Jurkat, Clone E6-1 (cell line): ENCODE measurements at places on chromosomes 5 and 9.

DNA sequence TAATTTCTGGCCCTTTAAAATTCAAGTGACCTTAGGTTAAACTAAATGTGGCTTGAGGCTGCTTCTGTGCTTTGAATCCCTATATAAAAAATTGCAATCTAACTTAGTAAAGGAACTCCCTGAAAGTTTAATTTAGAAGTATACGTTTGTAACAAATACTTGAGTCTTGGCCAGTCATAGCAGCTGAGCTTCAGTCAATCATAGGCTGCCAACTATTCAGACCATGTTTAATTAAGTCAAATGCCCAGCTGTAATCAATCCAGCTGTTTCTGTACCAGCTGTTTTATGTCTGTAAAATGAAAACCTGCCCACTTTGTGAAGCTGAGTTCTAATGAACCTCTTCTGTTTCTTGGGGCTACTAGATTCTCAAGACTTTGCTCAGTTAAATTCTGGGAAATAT lies 760.1 kb downstream of the MAT2B start:
- no peak for DNase-seq

DNA sequence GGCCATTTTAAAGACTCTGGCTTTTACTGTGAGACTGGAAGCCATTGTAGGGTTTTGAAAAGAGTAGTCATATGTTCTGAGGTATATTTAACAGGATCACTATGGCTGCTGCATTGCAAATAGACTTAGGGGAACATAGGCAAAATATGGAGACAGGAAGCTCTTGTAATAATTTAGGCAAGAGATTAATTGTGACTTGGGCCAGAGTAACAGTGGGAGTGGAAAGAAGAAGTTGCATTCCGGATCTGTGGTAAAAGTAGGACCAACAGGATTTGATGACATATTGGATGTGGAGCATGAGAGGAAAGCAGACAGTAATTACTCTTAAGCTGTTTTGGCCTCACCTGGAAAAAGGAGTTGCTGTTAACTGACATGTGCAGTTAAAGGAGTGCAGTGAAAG lies 85.6 kb downstream of the SMIM15 start:
- DNase-seq = no peak

GRCh38 chr9:128271112-128271511 lies 4.7 kb downstream of the GOLGA2 start:
- no peak for DNase-seq

DNA sequence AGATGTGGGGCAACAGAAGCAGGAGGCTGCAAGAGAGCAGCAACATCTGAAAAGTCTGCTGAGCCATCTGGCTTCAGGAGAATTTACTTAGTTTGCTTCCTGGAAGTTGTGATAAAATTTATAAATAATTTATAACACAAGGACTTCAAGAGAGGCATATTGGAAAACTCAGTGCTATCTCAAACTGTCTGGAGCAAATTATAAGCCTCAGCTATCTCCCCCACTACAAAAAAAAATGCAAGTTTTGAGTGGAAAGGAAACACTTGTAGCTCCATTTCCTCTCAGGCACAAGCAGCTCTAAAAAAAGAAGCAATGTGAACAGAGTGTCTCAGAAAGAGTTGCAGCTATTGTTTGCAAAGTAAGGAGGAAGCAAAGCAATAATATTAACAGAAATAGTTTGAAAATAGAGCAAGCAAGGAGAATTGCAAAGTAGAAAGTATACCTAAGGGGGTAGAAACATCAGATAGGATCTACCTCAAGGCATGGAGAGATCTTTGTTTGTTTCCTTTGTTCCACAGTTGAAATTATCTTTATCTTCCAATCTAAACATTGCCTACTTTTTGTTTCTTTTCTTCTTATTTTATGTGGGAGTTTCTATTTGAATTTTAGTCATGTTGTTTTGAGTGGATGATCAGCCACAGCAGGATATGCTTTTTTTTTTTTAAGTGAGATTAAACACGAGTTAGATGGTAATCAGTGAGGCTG lies 55.9 kb upstream of the IL6ST start:
- peak; percentile 51 for DNase-seq

- DNase-seq = no peak
Measured at GRCh38 chr5:171428809-171429542, 9.5 kb downstream of the FGF18 start.

DNA sequence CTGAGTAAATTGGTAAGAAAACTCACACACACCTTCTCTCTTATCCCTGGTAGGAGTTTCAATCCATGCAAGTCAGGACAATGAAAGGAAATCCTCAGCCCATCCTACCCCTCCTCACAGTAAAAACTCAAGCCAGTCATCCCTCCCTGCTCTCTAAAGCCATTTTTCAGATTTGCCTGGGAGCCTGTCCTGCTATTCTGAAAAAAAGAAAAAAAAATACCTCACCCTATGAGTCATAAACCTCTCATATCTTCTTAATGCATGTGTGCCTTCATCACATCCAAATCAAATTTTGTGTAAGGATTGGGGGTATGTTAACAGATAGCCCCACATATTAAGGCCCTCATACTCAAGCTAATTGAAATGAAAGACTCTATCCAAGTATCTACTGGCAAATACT lies 14.1 kb downstream of the UGT3A2 start:
- DNase-seq = no peak

DNA sequence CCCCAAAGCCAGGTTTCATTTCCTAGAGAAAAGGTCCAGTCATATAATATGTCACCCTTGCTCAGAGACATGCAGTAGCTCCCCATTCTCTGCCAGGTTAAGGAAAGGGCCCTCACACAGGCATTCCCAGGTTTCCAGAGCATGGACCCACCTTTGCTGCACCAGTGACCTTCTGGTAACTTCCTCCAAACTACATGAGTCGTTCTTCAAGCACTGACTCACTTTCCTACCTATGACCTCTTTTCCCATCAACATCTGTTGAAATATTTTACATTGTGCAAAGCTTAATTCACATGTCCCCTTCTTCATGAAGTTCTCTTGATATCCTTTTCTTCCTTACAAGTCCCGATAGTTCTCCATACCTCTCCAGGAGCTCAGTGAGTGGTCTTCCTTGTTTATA lies 25.9 kb downstream of the SH3TC2 start:
- DNase-seq = no peak

DNA sequence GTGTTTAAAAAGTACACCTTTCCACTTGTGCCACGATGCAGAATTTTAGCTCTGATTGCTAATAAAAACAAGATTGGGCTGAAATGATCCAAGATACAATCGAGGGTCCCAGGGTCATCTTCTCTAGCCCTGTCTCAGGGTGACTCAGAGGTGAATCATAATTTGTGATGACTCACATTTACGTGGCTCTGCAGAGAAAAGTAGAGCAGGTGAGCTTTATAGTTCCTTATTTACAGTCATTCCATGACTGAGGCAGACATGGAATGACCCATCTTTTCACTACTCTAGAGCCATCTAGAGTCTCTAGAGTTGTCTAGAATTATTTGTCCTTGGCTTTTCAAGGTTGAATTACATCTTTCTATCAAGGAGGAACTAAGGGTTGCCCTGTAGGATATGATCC lies 155.2 kb downstream of the GAS1 start:
- no peak for DNase-seq

DNA sequence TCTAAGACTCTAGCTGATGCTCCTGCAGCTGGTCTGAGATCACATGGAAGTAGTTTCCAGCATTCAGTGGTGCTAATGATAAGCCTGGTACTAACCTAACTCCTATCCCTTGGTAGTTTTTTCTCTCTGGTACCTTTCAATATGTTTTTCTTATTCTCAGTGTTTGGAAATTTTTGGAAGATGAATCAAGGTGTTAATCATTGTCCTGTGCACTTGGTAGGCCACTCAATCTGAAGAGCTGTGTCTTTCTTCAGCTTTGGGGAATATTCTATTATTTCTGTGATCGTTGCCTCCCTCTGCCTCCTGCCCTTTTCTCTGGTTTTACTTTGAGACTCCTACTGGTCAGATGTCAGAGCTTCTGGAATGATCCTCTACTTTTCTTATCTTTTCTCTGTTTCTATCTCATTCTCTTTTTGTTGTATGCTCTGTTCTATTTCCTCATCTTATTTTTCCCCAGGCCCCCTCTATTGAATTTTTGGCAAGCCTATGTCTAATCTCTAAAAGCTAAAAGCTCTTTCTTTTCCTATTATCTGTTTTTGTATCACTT lies 136.8 kb downstream of the APBA1 start:
- DNase-seq = no peak

- DNase-seq = peak; percentile 74
Measured at GRCh38 chr5:107389130-107389774, 281.5 kb downstream of the EFNA5 start.

DNA sequence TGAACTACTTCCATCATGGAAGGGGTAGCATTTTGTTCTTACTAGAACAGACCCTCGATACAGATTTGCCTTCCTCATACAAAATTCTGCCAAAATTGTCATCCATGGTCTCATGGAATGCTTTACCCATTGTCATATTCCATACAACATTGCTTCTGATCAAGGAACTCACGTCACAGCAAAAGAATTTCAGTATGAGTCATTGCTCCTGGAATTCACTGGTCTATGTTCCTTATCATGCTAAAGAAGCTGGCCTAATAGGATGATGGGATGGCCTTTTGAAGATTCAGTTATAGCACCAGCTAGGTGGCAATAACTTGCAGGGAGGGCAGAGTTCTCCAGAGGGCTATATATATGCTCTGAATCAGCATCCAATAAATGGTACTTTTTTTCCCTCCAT lies 18.2 kb upstream of the FNIP1 start:
- no peak for DNase-seq

DNA sequence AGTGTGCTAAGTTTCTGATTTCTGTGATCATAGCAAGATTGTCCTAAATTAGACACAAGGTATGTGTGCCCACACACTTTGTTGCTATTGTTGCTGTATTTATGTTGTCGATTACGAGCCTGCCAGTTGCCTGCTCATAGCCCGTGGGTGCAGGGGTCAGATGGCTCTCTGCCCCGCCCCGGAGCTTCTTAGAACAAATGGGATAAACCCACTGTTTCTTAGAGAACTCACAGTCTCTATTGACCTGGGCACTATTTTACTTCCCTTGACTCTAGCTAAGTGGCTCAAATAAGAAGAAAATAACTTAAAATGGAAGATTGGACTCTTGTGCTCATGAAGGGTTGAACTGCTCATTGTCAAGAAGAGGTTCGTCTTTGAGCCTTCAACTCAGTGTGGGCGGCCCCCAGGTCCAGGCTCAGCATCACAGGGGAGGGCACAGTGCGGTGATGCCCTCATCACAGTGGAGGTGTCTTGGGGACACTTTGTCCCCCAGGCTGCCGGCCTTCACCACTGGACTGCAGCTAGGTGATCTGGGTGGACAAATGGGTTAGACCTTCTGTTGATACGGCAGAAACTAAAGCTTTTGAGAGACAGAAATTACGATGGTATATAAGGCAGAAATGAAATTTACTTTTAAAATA lies 155.5 kb downstream of the TENT4A start:
- no peak for DNase-seq

- peak; percentile 84 for DNase-seq
Measured at GRCh38 chr5:126373375-126374108, 49.7 kb upstream of the GRAMD2B start.

GRCh38 chr5:172303162-172303561 lies 19.6 kb upstream of the UBTD2 start:
- DNase-seq = no peak

DNA sequence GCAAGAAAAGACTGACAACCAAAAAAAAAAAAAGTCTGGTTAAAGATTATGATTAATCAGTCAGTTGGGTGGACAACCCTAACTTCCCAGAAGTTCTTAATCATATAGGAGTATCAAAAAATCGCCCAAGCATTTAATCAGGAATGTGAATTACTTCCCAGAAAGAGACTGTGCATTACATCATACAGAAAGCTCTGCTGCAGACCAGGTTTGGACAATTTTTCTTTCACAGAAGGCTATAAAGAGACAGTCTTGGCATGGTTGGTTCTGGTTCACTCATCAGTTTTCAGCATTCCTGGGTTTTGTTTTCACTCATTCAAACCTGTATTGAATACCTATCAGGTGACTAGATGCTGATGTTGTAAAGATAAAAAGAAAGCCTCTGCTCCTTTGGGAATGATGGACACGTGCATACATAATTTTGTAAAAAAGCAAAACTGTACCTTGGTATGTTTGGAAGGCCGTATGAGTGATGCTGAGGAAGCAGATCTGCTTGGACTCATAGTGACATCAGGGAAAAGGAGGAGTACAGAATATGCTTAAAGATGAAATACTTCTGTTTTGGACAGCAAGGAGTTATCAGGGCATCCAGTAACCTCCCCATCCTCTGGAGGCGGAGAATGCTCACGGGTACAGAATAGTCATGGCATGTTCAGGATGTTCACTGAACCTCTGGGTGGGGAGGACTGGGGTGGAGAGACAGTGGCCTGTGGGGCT lies 178.4 kb downstream of the GNA14 start:
- no peak for DNase-seq

GRCh38 chr5:147037515-147038205 lies 159.1 kb upstream of the PPP2R2B start:
- no peak for DNase-seq

DNA sequence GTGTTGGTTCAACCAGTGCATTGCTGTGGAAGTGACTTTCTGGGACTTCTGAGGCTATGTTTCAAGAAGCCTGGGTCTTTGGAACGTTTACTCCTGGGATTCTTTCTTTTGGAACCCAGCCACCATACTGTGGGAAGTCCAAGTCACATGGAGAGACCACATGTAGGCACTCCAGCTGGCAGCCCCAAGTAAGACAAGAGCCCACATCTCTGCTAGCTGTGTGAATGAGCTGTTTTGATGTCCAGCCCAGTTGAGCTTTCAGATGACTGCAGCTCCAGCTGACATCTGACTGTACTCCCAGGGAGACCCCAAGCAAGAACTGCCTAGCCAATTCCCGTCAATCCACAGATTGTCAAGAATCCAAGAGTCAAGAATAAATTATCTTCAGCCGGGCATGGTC lies 60.1 kb upstream of the SPATA31D4 start:
- no peak for DNase-seq

DNA sequence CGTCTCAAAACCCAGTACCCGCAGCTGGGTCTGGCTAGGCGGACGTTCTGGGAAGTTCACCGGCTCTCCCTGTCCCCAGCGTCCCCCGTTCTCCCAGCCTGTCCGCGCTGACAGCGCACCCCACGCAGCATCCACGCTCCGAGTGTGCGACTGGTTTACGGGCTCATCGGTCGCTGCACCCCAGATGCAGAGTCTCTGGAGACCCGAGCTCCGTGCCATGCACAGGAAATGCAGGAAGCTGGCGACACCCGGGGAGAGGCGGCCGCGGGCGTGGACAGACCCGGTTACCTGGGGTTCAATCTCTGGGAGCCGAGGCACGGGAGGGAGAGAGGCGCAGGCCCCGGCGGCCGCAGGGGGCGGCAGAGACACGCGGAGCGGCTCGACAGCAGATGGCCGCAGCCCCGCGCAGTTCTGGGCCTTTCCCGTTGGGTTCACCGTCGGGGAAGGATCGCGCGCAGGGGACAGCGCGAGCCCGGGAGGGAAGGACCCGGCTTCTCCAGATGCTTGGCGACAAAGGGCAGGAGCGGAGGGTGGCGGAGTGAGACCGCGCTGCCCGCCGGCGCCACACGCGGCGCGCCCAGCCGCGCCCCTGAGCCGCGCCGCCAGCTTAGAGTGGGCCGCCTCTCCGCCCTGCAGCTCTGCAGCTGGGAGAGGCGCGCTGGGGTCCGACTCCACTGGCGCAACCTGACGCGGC lies 558 bp downstream of the SHROOM1 start:
- DNase-seq = peak; percentile 32

GRCh38 chr9:136831002-136831719 lies 11.1 kb upstream of the AJM1 start:
- DNase-seq = no peak
